K562 (cell line): ENCODE measurements at places on chromosomes 2 and 18. TPM values are rescaled to one million over a fixed set of nuclear protein-coding genes. Genes with fewer than 3 reads are reported as not detected.

DNA sequence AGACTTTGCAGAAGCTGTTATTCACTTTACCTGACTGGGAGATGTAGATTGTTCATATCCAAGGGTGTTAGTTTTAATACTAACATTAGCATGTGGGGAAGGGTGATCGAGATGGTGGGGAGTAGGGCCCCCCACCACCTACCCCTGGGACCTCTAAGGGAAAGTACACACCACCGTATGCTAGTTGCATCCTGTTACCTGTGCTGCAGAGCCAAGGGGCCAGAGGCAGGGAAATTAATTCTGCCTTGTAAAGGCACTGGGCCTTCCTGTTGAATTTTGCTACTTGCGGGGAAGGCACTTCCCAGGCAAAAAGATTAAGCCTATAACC, 9.0 kb downstream of the STEAP3 start:
- no peak for DNase-seq

DNA sequence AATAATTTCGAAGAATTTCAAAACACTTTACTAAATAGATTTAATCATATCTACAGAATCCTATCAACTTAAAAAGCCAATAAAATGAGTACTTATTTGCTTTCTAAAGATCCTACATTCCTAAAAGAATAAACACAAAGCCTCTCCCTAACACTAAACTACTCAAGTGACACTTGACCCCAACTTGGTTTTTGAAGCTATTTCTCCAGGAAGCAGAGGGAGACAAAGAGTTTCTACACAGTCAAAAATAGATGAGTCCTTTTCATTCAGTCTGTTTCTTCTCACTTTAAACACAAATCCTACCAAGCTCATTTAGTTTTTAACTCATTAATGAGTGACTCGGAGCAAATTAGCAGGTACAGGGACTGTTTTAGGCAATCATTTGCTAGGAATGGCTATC, 2.1 kb downstream of the ATL2 start:
- no peak for DNase-seq

DNAH6 gene
- polyA plus RNA-seq, result not detected in 2 replicates

GRCh38 chr2:186460465-186460864, 25.6 kb upstream of the ZC3H15 start:
- no peak for DNase-seq
